Epithelial cell of esophagus (primary cell): ENCODE measurements at places on chromosomes 2 and 18.
A peak's percentile ranks its signal among the peaks of the same experiment; 100 is the strongest.

GRCh38 chr18:49071778-49072177 lies 121.0 kb upstream of the SMAD7 start:
- DNase-seq: no peak

GRCh38 chr2:32418778-32419177 lies 62.0 kb downstream of the BIRC6 start:
- DNase-seq: peak; percentile 34

DNA sequence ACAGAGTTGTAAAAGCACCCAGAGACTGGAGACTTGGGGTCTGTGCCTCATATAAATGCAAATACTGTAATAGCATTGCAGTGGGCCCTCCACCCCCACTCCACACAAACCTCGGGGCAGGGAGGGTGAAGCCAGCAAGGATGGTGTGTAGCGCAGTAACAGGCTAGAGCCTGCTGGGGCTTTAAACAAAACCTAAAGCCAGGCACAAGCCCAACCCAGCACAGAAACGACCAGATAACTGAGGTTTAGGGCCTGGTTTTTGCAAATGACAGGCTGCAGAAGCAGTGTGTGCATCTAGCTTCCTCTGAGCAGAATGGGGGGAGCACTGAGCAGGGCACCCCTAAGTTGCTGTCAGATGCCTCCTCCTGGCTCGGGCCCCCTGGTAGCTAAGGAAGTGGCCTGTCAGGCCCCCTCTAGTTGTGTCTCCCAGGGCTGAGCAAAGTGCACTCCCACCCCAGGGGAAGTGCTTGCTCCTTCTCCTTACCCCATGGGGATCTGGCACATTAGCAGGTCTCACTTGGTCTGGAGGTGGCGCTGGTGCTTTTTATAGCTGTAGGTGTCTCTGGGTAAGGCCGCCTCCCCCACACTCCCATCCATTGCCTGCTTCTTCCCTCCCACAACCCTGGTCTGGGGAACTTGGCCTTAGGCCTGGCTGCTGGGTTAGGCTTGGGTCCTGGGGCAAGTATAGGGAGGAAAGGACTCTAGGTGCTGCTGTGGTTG lies 135.1 kb downstream of the CELF4 start:
- DNase-seq: no peak

DNA sequence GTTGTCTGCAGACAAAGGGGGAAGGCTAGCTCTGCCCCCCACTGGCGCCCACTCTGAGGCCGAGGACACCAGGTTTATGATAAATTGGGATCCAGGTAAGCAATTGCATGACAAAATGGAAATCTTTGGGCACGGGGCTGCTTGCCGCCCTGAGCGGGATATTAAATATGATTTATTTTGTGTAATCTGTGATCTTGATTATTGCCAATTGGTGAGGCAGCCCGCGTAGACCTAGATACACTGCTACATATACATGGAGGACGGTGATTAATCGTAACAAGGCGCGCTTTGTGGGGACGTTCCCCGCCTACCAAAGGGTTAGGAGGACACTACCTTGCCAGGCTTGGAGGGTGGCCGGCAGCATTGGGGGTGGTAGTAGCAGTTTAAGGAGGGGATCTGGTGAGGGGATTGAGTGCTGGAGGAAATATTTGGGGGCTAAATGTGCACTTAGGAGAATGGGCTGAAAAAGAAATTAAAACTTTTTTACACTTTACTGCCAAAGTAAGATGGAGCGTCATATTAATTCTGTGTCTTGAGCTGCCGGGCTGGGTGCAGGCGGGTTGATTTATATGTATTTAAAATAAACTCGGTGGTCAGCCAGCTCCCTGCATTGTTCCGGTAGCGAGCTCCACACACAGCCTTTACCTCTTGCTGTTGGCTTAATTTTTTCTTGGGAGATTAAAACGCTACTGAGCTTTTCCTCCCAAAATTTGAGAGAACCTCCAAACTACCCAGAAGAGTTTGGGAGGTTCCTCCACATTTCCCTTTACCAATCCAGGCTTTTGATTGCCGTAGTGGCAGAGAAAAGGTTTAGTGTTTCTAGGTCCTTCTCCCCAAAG lies 4.1 kb downstream of the HOXD3 start:
- DNase-seq: no peak

GRCh38 chr2:194883711-194884110 lies 773.3 kb upstream of the SLC39A10 start:
- no peak for DNase-seq

- peak; percentile 90 for DNase-seq
Observed at GRCh38 chr2:219687882-219688559, 60.6 kb downstream of the SLC4A3 start.

DNA sequence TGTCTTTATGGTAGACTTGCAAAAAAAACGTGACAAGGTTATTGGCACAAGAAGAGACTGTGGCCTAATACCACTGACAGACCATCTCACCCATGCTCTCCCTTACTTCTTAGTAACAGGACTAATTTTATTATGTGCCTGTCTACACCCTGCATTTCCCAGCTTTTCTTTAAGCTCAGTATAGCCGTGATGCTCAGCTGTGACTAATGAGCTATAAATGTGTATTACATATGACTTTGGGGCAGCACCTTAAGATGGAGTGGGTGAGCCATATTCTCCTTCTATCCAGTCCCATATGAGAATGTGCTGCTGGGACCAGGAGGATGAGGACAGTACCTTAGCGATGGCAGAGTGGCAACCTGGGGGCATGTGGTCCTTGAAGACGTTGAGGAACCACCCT lies 293.5 kb downstream of the RNF144A start:
- DNase-seq: no peak

DNA sequence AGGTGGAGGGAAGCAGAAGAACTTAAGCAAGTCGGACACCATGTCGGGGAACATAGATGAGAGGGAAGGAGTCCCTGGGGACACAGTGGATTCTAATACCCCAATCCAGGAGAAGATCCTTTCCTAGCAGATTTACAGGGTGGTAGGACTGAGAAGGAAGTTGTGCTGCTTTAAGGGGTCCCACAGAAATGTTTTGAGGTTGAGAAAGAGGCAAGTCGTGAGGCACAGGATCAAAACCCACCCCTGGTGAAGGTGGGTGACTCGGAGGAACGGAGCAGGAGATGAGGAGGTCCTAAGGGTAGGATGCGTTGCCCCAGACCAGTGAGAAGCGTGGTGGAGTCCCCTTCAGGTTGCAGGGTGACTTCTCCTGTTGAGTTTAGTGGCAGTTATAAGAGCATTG lies 32.7 kb downstream of the DCDC2C start:
- DNase-seq: no peak

DNA sequence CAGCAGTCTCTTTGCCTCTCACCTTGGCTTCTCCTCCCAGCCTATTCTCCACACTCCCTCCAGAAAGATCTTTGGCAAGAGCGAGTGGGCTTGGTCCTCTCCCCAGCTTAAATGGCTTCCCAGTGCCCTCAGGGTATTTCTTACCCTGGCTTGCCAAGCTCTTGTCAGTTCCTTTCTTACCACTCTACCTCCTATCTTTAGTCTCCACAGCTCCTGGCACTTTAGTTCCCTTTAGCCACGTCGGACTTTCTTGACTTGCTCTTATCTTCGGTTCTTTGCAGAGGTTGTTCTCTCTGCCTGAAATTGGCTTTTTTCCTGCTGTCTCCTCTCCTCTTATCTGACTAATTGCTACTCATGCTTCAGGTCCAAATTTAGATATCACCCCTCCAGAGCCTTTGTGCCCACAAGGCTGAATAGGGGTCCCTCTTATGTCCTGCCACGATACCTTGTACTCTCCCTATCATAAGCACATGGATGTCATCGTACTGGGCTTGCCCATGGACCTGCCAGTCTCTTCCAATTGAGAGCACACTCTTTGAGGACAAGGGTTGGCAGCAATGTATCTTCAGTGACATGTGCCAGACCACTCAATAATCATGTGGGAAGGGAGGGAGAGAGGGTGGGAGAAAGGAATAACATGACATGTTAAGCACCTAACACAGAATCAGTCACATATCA lies 131.7 kb upstream of the CTAGE1 start:
- DNase-seq: no peak

- peak; percentile 24 for DNase-seq
Observed at GRCh38 chr2:221896505-221897151, 324.5 kb upstream of the EPHA4 start.

DNA sequence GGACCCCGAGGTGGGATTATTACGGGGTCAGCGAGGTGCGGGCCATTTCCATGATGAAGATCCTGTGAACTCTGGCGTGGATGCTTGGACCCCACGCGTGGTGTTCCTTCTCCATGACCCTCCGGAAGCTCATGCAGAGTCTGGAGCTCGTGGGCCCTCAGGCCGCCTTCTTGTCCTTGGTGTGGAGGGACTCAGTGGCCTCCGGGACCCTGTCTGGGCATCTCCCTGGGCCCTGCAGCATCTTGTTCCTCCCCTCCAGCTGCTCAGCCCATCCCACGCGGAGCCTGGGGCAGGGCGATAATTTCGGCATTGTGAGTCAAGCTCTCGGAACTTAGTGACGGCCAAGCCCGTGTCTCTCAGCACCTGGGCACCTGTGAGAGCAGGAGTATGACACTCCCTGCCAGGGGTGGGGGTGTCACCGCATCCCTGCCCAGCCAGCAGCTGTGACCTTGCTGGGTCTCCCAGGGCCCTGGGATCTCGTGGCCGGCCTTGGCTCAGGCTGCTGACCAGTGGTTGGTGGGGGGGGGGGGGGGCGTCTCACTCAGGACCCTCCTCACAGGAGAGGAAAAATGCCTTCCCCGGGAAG lies 24.6 kb downstream of the RTP5 start:
- peak; percentile 70 for DNase-seq

DNA sequence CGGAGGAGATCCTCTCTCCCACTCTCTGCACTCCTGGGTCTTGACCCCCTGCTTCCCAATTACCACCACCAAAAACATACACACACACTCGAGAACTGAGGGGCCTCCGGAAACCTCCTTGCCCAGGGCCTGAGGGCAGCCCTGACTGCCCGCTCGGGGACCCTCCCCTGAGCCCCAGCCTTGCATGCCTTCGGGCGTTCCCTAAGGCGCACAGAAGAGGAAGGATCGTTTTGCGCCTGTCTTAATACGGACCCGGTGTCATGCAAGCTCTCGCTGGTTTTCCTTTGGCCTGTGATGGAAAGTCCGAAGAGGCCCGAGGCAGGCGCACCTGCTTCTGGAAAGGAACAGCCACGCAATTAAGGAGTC lies 19.8 kb downstream of the POU3F3 start:
- DNase-seq: no peak

GRCh38 chr2:51027442-51027841 lies 4.5 kb downstream of the NRXN1 start:
- no peak for DNase-seq

DNA sequence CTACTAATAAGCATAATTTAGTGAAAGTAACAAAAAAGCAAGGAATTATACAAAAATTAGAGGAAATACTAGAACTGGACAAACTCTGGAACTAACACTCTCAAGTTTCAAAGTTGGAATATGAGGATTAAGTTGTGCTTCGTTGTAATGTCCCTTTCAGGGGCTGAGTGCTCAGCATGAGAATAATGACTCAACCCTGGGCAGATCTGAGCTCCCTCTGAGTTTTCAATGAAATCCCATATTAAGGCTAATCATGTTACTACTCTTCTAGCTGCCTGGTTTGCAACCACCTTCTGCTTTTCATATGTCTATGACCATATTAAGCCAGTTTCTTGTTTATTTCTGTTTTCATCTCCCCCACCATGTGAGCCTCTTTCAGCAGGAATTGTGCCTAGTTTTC lies 274.9 kb upstream of the LRRTM4 start:
- DNase-seq: no peak

DNA sequence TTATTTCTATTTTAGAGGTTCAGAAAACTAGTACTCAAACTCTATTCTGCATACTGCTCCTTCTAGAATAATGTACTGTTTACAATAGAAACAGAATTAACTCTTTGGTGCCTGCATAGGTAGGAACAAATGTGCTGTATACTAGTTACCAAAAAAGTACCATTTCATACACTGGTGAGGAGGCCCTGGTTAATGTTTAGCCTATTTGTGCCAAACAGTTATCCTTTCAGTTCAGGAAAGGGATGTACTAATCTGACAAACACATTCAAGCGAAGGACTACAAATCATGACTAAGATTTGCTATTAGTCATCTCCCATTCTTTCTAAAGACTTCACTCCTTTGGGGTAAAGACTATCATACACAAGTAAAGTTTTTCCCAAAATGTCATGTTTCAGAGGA lies 47.4 kb downstream of the EXOC6B start:
- DNase-seq: peak; percentile 73

- DNase-seq: no peak
Observed at GRCh38 chr2:224561234-224562005, 23.7 kb downstream of the CUL3 start.

- DNase-seq: no peak
Observed at GRCh38 chr2:221120643-221121042, 451.5 kb downstream of the EPHA4 start.

DNA sequence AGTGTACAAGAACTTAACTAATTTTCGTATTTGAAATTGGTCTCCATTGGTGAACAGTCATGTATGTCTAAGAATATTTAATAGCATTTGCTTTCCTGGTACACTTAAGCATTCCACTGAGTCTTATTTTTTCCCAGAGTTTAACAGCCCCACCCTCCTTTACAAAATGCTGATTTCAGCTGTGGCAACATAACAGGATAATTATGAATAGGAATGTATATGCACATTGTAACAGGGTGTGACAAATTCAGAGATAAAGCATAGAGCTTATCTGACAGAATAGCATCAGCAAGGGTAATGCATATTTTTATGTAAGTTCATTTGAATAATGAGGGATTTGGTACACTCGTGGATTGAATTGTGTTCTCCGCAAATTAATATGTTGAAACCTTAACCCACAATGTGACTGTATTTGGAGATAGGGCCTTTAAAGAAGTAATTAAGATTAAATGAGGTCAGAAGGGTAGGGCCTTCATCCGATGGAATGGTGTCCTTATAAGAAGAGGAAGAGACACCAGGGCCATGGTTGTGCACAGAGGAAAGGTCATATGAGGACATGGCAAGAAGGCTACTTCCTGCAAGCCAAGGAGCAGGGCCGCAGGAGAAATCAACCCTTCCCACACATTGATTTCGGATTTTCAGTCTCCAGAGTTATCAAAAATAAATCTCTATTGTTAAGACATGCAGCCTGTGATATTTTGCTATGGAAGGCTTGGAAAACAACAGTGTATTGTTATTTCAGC lies 439.7 kb upstream of the CDH20 start:
- peak; percentile 64 for DNase-seq

DNA sequence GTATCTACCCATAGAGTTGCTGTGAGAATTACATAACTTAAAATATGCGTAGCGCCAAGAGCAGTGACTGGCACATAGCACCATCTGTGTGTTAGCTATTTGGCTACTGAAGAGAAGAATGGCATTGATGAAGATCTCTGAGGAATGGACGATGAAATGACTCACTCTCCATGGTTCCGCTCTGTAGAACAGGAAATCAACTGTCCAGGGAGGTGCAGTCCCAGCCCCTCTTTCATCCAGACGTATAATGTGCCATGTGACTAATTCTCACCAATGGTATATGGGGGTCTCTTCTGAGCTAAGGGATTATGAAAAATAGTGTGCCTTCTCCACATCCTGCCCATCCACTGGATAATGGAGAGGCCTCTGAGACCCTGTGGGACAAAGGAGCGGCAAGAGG lies 254.8 kb downstream of the CYP26B1 start:
- no peak for DNase-seq

GRCh38 chr2:160381425-160381951 lies 112.1 kb downstream of the RBMS1 start:
- no peak for DNase-seq
